Upper lobe of right lung (tissue), 1 donor: ENCODE measurements at places on chromosomes 5 and 9. TPM values are rescaled to one million over a fixed set of nuclear protein-coding genes. Genes with fewer than 3 reads are reported as not detected.

Gene DBH
- total RNA-seq = not detected

Gene GLRA1
- not detected for total RNA-seq

Gene C7
- 302 TPM for total RNA-seq

- no peak for DNase-seq
These were observed 34.7 kb upstream of the ADRB2 start for GRCh38 chr5:148791696-148792095.

- no peak for DNase-seq
These were observed 26.9 kb upstream of the CEMIP2 start for GRCh38 chr9:71795097-71795813.
